ENCODE measurements at places on chromosomes 4 and X.
A peak's percentile ranks its signal among the peaks of the same experiment; 100 is the strongest.

DNA sequence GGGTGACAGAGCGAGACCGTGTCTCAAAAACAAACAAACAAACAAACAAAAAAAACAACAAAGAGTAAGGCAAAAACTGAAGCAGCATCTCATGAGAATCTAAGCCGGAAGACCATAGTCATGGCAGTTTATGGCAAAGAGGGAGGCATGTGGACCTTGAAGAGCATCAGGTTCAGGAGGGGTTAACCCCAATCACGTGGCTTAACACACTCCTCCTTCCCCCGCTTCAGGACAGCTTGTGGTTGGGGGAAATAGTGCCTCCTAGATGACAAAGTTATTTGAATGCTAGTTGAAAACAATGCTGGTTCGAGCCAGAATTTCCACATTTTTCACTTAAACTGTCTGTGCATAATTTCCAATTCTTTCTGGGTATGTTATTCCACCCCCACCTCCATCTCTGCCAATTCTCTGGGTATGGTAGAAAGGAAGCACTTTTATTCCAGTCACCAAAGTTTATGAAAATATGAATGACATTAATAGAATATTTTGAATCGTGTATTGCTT is 11.7 kb upstream of the MAP7D3 start:
- no peak for DNase-seq

DNA sequence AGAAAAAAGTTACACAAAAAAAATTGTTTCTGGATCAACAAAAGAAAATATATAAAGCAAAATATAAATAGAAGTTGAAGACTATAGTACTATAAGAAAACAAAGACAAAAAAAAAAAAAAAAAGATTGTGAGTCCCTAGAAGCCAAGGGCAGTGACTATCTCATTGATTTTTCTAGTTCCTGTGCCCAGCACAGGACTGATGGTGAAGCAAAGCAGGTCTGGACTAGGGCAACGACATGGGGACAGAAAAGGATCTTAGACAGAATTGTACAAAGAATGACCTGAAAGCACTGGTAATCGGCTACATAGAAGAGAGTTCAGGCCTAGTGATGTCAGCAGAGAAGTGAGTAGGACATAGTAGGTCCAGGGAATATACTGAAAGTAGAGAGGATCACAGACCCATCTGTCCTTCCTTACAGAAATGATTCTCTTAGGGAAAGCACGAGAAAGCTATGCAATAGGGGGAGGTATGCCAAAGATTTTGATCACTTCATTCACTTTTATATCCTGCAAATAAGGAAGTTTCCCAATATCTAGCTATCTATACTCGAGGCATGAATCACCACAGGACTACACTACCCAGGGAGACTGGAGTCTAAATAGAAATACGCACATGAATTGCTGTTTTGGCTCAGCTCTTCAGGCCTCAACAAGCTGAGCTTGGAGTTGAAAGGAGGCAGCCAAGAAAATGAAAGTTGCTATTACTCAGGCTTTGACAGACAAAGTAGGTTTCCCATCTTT is 230.9 kb upstream of the GPC4 start:
- DNase-seq: no peak

GRCh38 chrX:97714072-97714471 is 830.4 kb downstream of the RPA4 start:
- no peak for DNase-seq

DNA sequence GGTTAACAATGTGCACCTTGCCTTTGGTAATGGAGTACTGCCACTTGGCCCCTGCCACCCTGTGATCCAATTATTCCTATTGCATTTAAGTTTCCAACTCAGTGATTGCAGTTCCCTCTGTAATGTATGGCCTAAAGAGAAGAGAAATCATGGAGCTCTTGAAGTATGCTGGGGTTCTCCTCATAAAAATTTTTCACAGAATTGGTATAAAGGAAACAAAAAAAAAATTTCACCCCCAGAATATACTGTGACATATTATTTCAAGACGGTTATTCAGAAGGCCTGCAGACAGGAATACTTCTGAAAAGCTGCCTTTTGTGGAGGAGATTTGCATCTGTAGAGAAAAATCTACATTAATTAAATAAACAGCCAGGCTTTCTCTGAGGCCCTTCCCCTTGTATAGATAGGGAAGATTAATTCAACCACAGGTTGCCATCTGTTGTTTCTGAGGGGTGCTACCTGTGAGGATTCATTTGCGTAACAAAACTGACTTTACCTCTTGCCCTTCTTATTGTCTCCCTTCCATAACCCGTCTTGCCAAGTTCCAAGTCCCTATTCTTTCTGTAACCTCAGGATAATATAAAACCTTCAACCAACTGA is 94.8 kb upstream of the LANCL3 start:
- no peak for DNase-seq

- DNase-seq: no peak
These were observed 48.2 kb upstream of the PPP2R3B start for GRCh38 chrX:434946-435345.

DNA sequence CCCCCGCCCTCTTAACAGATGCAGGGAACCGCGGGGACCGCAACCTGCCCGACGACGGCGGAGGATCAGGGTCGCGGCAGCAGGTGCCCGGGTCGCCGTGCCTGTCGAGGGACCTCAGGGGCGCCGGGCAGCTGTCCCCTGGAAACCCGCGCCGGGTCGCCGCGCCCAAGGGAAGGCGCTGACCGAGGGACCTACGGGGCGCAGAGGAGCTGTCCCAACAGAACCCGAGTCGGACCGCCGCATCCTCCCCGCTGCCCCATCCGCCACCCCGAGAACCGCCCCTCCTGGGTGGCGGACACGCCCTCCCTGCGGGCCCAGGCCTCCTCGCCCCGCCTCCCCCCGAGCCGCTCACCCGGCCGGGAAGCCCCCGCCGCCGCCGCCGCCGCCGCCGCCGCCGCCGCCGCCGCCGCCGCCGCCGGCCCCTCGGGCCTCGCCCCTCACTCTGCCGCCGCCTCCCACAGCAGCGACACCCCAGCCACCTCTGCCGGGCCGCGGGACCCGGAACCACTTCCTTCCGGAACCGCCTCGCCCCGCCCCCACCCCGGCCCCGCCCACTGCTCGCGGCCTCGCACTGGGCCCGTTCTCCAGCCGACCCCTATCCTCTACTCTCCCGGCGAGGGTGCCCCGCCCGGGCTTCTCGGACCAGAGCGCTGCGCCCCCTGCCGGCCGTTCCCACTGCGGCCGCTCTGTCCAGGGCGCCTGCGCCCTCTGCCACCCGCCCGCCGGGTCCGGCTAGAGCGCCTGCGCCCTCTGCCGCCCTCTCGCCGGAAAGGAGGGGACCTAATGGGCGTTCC is at the start of gene BCLAF3:
Gene BCLAF3 (minus strand): TSS at position 506 of the 794 bp plus-strand sequence. CDS start 20,797 bp downstream, outside the sequence.
- peak; percentile 74 for DNase-seq

- DNase-seq: no peak
These were observed 40.4 kb upstream of the PDHA1 start for GRCh38 chrX:19303256-19303880.

- DNase-seq: no peak
These were observed at the start of gene CPE for GRCh38 chr4:165378745-165379677. Gene CPE, plus strand, starts transcription at chr4:165379008. Its CDS starts 214 bp downstream, at chr4:165379222.

DNA sequence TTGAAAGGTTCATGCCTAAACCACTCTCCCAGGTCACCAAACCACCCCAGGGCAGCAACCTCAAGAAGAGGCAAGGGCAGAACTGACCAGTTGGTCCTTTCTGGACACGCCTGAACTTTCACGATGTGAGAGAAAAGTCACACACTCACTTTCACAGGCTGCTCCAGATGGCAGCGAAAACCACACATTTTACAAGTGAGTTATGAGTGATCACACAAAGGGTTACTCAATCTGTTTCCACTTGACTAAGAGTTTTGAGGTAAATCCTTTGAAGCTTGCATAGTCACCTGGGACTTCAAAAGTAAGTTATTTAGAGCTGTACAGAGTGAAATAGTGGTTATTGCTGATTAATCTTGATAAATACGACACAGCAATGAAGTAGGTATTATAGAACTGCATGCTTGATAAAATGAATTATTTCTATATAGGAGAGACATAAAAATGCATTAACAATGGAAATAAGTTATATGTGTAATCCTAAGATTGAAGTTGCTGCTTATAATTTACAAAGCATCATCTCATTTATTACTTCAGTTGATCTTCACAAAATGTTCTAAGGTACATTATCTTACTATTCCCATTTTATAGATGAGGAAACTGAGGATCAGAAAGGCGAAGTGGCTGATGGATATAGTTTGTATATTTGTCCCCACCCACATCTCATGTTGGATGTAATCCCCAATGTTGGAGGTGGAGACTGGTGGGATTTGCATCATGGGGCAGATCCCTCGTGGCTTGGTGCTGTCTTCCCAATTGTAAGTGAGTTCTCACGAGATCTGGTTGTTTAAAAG is 103.0 kb upstream of the KLF3 start:
- DNase-seq: no peak

DNA sequence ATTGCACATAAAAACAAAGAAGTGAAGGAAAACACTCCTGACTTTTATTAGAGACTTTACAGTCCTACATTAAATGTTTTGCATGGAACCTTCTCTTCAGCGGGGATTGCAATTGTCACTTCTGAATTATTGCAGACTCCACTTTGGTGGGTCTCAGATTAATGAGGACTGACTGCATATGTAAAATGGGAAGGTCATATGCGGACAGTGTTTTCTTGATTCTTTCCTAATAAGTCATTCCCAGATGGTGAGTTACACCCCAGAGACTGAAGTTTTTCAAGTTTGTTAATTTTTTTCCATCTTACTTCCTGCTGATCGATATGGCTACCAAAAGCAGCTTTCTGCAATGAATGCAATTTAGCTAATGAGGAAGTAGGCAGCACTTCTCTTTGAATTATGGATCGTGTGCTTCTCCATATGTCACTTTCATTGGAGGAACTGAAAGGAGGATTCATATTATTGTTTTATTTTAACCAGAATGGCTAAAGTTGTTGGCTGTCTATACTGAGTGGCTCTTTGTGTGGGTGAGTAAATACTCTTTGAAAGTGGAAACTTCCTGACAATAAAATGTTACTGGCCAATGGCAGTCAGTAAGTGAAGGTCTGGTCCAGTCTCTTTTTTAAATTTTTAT is 119.3 kb upstream of the CLNK start:
- DNase-seq: no peak

DNA sequence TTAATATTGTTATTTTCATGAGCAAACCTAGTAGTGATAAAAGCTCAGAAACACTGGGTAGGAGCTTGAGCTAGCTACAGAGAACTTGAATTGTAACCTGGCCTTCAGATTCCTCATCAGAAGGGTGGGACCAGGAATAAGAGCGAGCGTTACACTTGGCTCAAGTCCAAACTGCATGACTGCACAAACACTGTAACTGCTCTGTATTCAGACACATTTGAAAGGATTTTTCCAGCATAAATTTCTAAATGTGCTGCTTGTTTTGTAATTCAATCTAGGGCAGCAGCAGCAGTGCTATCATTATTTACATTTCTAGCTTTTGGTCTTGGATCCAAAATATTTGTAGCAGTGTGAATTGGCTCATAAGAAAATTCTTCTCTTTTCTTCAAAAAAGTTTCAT is 133.0 kb upstream of the TMLHE start:
- DNase-seq: no peak

- no peak for DNase-seq
These were observed 198.8 kb upstream of the BMP3 start for GRCh38 chr4:80831383-80832361.

- DNase-seq: no peak
These were observed 3.4 kb downstream of the NKRF start for GRCh38 chrX:119602701-119603255.

GRCh38 chrX:19293606-19294325 is 50.0 kb upstream of the PDHA1 start:
- no peak for DNase-seq

DNA sequence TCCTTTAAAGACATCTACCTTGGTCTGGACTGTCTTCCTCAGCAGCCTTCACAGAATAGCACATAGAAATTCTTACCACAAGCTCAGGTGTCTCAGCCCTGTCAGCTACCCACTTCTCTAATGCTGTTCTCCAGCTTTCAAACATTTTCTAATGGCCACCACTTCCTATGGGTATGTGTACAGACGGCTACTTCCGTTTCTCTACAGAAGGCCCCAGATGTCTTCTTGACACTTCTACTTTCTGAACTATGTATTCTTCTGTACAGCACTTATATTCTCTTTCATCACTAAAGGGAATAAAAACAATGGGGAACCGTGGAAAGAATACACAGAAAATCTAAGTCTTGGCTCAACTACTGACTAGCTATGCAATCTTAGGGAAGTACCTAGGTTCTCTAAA is 13.3 kb downstream of the OPHN1 start:
- DNase-seq: no peak

DNA sequence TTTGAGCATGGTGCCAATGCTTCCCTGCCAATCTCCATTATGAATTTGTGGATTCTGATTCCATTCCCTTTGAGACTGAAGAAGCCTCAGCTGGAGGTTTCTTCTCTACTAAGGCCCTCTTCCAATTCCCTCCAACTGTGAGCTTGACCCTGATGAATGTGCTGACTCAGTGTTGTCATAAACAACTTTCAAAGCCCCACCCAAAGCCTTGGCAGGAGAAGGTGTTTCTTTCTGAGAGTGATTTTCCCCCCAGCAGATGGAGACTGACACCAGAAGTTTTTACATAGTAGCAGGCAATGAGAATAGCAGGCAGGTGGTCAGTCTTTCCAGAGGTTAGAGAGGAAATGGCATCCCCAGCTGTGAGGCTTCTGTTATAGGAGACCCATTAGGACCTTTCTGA is 53.1 kb downstream of the OCRL start:
- DNase-seq: no peak

GRCh38 chr4:110623718-110624397 is 981 bp upstream of the PITX2 start:
- DNase-seq: no peak

DNA sequence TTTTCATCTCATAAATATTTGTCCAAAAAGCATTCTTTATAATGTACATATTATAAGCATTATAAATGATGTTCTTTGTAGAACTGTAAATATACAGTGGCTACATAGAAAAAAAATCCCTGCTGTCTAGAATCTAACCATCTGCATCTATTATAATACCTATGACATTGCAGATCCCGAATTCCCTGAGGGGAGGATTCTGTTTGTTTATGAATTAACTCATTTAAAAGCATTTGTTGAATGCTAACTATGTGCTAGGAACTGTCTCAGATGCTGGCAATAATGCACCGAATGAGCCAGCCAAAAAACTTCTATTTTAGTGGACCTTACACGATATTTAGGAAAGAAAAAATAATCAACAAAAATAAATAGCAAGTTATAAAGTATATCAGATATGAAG is 189.6 kb downstream of the PACRGL start:
- no peak for DNase-seq

- DNase-seq: no peak
These were observed 42.7 kb downstream of the ABLIM2 start for GRCh38 chr4:8115916-8116315.

DNA sequence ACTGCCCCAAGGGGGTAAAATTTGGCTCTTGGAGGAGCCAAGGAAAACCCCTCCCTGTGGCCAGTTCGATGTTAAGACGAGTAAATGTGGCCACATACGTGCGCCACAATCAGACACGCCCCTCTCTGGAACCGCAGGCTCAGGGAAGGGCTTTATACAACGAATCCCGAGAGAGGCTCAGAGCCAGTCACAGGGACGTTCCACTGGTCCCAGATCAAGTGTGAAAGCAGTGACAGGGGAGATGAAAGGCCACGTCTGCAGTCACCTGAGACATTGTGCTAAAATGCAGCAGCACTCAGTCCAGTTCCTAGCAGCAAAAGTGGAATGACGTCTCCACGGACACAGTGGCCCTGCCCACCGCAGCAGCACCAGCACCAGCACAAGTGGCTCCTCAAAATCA is 68.0 kb downstream of the ACOX3 start:
- no peak for DNase-seq

All from stimulated activated CD8-positive, alpha-beta memory T cell treated with anti-CD3 and anti-CD28 coated beads, Interleukin-4, amount 100 ng/mL, for 4 hours (primary cell).